ENCODE measurements at places on chromosomes 2 and 18.

DNA sequence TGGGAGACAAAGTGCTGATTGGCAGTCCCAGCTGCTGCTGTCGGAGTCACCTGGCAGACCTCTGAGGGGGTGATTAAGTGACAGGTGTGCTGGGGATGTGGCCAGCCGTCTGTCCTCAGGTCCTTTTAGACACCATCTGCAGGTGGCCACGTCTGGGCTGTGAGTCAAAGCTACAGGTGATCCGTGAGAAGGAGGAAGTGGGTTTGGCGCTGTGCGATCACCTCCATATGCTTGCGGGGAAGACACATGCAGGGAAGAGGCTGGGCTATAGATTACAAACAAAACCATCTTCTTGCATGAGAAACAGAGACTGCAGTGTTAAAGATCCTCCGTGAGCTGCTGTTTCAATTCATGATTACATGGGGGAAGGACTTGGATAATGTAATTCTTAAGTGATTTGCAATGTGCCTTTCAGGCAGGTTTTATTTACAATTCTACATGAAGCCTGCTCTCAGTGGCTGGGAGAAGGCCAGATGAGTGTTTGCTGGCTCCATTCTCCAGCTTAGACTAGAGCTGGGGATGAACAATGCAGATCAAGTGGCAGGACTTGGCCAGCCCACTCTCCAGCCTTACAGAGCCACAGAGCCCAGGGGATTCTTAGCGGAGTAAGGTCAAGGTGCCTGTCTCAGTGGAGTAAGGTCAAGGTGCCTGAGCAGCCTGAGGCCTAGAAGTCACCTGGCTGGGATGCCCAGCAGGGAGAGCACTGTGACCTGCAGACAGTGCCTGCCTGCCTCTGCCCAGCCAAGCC, 87.8 kb downstream of the LYPD1 start:
- DNase-seq = no peak

GRCh38 chr2:190649035-190649797, at the start of gene NAB1:
NAB1 (plus strand) TSS chr2:190649083; CDS start chr2:190659177, 10,094 bp downstream.
- DNase-seq = no peak

- DNase-seq = no peak
Measured at GRCh38 chr2:157327200-157327599, 1.6 kb upstream of the ERMN start.

DNA sequence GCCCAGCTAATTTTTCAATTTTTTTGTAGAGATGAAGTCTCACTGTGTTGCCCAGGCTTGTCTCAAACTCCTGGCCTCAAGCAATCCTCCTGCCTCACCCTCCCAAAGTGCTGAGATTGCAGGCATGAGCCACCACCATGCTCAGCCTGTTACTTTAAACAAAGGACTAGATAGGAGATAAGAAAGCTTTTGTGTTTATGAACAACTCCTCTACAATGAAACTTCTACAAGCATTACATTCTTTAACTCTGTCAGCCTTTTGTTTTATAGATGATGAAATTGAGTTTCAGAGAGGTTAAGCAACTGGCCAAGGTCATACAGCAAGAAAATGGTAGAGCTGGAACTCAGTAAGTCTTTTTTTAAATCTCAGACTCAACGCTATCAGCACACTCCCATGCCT, 22.7 kb downstream of the ALPK2 start:
- DNase-seq = no peak

GRCh38 chr18:77043541-77044280, 88.9 kb downstream of the MBP start:
- no peak for DNase-seq
